ENCODE measurements at places on chromosomes 2 and 18.

GRCh38 chr18:7604361-7604760, 37.2 kb downstream of the PTPRM start:
- DNase-seq, result no peak

- no peak for DNase-seq
These were observed 1.0 kb upstream of the ANKRD62 start for GRCh38 chr18:12092398-12093229.

DNA sequence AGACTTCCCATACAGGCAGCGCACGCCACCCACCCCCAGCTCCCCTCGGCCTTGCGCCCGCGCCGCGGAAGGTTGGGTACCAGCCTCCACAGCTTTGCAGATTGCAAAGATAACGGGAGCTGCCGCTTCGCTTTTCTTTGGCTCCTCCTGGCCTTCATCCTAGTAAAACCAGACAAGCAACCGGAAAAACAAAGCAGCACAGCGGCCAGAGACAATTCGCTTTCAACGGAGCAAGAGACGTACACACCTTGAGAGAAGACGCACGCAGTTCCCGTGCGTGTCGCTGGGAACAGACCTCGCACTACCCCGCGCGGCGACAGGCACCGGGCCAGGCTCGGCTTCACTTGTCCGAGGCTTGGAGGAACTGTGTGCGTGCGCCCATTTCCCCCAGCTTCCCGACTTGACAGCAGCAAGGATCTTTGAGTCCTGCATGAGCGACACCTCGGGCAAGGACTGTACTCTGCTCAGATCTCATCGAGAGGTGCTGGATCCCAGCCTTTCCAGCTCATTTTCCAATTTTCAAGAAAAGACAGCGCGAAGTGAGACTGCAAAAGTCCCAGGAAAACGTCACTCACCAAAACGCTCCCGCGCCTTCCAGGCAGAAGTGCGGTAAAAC, 964 bp downstream of the ZBTB7C start:
- no peak for DNase-seq

GRCh38 chr2:20205915-20206524, 18.9 kb downstream of the SDC1 start:
- DNase-seq, result no peak

- DNase-seq, result no peak
These were observed 496.5 kb upstream of the SOX11 start for GRCh38 chr2:5195636-5196035.

DNA sequence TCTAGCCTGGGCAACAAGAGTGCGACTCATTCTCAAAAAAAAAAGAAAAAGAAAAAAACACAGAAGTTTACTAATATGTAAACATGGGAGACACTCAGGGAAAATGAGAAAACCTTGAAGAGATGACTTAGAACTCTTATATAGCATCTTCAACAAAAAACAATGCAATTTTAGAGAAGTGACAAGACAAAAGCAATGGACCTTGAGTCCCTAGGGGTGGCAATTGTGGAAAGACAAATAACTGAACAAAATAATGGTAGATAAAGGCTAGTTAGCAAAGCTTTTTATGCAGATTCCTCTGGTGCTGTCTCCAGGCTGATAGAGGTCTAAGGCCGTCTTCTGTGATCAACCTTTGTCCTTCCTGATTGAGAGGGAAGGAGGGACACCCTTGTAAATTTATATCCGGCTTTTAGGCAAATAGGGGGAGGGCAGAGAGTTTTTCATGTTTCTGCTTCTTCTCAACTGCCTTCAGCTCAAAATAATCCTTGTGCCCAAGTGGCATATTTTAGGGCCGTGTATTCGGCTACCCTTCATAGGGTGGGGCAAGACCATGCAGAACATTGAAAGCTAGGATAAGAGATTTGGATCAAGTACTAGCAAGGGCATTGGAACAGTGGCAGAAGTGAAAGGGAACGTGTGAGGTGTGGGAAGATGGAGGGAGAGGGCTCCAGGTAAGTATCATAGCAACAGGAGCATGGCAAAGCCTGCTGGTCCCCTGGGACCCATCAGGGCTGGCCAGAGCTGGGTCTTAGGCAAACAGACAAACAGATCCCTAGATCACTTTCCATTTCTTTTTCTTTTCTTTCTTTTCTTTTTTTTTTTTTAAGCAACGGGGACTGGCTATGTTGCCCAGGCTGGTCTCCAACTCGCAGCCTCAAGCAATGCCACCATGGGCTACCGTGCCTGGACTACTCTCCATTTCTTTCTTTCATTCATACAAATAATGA, 116.2 kb upstream of the STPG4 start:
- DNase-seq, result no peak

All from stimulated activated CD4-positive, alpha-beta T cell treated with anti-CD3 and anti-CD28 coated beads, TNF-alpha, amount 100 ng/mL, for 1 hour (primary cell).